Chondrocyte (in vitro differentiated cells): ENCODE measurements at places on chromosomes 4 and X. TPM values are rescaled to one million over a fixed set of nuclear protein-coding genes. Genes with fewer than 3 reads are reported as not detected.

DNA sequence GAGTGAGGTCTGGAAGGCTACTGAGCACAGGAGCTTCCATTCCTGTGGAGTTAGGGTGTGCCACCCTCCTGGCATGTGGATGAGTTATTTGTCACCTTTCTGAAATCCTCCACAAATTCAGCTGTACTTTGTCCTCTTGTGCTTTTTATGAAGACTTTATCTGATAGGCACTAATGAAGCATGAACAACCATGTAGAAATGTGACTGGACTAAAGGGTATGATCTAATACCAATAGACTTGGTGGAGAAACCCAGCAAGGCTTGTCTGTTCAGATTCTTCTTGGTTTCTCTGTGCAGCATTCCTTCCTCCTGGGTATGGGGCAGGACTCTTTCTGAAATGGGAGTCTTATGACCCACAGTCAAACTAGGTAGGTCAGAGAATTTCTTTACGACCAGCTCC lies 9.6 kb downstream of the NBDY start:
- no peak for DNase-seq

DNA sequence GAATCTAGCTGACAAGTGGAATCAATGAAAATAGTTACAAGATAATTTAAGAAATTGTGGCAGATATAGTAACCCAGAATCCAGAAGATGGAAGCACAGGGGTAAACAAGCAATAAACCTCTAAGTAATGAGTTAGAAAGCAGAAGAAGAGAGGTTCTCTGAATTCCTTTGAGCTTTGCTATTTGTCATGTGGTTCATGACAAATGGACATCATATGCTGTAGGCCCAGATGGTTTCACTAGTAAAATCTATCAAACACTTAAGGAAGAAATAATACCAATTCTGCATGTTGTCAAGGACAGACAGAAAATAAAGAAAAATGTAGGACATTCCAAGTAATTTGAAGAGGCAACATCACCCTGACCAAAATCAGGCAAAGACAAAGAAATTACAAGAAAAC lies 480.8 kb upstream of the INTU start:
- DNase-seq: no peak

DNA sequence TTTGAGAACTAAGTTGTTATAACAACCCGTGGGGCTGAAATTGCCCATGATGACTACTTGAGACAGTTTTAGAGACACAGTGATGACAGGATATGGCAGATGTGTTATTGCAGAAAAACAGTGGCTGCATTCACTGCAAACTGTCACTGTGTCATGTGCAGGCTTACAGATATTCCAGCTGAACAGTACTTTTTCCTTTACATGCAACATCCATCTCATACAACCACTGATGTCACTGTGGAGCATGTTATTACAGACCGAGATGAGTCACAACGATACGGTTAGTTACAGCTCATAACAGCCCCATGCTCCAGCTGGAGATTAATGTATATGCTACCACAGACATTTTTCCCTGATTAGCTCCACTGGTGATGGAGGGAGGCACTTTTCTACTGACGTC lies 207.4 kb downstream of the TMA16 start:
- no peak for DNase-seq

AKAP4 gene
- total RNA-seq: not detected in 3 replicates

DNA sequence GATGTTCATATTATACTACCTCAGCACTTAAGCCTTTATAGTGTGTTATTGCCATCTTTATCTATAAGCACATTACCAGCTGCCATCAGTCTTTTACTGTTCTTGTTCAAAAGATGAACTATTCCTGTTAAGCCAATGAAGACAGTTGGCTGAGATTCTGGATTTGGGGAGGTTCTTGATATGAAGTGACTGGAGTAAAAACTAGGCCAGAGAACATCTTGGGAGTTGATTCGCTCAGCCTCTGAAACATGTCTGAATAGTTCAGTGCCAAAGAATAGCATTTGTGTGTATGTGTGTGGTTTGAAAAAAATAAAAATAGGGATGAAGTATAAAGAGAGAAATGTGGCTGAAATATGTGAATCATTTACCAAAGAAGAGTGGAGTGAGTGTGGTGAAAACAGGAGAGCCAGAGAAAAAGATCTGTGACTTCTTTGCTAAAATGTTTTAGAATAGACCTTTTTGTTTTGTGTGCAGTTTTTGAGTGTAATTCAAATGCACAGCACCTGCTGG lies 15.2 kb downstream of the EXOC1 start:
- no peak for DNase-seq
